Mucosa of gallbladder (tissue), 1 donor: ENCODE measurements at places on chromosomes 3 and 15. TPM values are rescaled to one million over a fixed set of nuclear protein-coding genes. Genes with fewer than 3 reads are reported as not detected.

DNA sequence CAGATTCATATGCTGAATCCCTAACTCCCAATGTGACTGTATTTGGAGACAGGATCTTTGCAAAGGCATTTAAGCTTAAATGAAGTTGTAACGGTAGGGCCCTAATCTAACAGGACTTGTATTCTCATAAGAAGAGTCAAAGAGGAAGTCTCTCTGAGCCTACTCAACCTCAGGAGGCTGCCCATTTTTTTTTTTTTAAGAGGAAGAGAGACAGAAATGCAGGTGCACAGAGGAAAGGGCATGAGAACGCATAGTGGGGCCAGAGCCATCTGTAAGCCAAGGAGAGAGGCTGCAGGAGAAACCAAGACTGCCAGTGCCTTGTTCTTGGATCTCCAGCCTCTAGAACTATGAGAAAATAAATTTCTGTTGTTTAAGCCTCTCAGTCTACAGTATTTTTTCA lies 28.4 kb downstream of the ZNF860 start:
- no peak for DNase-seq

- DNase-seq = no peak
Measured at GRCh38 chr3:16277471-16277870, 12.5 kb downstream of the OXNAD1 start.

Gene TOPAZ1
- total RNA-seq = not detected

Gene TRIM42
- not detected for total RNA-seq
